Activated CD8-positive, alpha-beta memory T cell treated with anti-CD3 and anti-CD28 coated beads for 48 hours (primary cell): ENCODE measurements at places on chromosomes 16 and 17.

DNA sequence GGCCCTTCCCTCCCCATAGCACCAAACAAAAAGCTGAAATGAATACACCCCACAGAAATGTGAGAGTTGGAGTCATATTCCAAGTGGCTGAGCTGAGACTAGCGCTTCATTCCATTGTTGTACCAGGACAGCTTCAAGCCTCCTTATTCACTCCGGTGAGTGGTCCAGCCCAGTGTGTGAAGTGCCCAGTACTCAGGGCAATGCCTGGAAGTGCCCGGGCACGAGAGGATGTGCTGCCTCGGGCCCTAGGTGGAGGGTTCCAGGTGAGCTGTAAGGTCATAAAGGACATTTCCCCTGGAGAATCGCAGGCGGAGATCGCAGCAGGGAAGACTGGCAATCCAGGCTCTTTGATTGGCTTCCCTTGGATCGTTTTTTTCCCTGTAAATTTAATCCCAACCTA, 5.4 kb upstream of the CYLD start:
- no peak for DNase-seq

DNA sequence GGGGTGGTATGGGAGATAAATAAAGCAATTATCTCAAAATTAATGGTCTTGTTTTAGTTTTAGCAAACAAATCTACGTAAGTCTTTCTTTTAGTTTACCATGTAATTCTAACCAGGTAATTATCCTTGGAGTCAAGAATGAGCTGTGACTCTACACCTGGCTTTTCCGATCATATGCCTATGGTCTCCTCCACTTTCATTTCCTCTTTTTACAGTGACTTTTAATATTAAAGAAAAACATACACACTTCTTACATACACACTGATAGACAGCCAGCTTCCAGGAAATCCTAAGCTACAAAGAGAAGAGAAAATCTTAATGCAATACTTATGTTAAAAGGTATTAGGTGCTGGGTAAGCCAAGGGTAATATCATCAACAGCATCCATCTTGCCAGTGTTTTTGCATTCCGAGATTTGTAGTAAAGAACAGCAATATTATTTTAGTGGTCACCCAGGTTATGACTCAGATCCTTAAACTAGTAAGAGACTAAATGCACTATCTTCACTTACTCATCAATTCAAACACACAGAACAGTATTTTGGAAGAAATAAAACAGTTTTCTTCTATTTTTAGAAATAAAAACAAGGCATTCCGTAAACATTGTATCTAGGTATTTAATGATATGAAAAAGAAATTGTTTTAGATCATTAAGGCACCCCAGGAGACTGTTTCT, 4.4 kb upstream of the IRX5 start:
- no peak for DNase-seq

DNA sequence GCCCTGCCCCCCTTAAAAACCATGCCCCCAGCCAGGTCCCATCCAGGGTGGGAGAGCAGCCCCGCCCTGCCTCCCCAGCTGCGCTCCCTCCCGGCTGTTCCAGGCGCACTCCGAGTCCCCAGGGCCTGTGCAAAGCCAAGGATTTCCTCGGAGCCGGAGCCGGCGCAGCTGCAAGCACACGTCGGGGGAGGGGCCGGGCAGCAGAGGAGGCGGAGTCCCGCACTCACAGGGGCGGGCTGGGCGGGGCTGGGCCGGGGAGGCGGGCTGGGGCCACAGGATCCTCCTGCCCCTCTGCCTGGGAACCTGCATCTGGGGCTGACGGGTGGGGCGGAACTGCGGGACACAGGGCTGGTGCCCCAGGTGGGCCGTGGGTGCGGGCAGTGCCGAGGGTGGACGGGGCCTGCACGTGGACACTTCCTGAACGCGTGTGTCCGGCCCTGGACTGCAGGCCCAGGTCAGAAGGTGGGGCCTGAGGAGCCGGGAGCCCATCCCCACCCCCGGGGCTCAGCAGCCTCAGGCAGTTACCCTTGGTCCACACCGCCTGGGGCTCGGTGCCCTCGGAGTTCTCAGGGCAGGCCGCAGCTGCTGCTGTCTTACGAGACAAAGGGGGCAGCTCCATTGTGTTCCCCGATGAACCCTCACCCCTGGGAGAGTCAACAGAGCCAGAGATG, 24.0 kb upstream of the SSTR5 start:
- DNase-seq, result no peak

GRCh38 chr17:71392715-71393567, 727.9 kb upstream of the SOX9 start:
- DNase-seq, result no peak

GRCh38 chr17:16991349-16992009, 19.6 kb upstream of the TNFRSF13B start:
- peak; percentile 81 for DNase-seq

- no peak for DNase-seq
Observed at GRCh38 chr17:44085908-44086307, 15.4 kb downstream of the G6PC3 start.

- no peak for DNase-seq
Observed at GRCh38 chr17:33730131-33730530, 437.0 kb upstream of the ASIC2 start.
